ENCODE measurements at places on chromosomes 5 and 9.
A peak's percentile ranks its signal among the peaks of the same experiment; 100 is the strongest.

DNA sequence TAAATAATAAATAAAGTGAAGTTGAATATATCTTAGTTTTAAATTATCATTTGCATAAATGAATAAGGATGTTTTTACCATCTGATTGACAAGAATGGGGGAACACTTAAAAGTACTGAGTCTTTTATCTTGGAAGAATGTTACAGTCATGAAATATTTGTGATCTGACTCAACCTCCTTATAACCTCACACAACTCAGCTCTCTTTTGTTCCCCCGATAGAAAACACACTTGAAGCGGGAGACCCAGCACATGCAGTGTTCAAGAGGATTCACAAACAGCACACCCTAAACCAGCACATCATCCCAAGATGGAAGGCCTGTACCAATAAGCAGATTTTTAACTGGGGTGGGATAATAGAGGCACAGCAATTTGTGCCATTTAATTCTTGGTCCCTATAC, 15.5 kb downstream of the BAAT start:
- no peak for DNase-seq

DNA sequence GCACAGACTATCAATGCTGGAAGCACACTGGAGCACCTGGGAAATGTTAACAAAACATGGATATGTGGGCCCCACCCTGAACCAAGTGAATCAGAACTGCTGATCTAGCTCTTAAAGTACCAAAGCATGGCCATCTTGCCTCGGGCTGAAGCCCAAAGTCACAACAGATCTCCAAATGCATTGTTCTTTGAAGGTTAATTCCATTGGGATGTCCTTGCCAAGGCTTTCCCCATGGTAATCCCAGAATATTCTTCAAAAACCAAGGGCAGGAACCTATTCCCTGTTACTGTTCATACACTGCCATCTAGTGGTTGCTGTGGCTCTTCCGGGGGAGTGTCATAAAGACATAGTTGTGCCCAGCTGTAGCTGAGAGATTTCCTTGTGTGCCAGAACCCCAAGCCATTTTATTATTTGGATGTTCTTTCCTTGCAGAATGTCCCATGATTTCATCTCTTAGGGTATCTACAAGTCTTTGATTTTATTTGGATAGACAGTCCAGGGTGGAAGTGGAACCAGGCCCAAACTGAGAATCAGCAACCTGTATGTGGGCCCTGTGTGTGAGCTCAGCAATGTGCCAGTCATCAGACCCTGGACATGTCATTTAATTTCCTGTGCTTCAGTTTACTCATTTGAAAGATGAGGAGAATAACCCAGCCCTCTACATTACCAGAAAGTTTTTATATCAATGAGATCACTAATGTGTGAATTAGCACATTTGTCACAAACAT, 290.0 kb downstream of the ACTL7B start:
- DNase-seq: no peak

DNA sequence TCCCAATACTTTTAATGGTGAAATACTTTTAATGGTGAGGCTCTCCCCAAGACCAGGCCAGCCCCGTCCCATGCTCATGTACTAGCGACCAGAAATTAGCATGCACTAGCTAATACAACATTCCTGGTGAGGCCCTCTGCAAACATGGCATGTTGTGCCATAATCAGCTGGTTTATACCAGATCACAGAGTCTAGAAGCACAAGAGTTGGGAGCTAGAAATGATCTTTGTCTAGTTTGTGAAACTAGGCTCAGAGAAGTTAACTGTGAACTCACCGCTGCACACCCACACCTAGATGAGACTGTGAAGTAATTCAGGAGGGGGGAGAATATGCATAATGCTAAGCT, 37.4 kb downstream of the MTMR12 start:
- no peak for DNase-seq

- no peak for DNase-seq
Observed at GRCh38 chr5:173055722-173055982, 500 bp upstream of the CREBRF start.

DNA sequence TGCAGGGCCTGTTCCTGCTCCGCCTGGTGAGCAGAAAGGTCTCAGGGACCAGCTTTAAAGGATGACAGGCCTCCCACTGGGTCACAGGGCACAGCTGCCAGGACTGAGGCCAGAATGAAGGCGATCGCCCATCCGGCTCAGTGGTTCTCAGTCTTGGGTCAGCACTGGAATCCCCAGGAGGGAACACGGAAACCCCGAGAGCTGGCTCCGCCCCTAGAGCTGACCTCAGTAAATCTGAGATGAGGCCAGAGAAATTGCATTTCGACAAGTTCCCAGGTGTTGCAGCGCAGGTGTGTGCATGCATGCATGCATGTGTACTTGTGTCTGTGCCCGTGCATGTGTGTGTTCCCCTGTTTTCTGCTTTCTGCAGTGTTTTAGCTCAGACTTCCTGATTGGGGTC, 47.2 kb upstream of the KCNMB1 start:
- DNase-seq: no peak

GRCh38 chr5:103010168-103010567, 109.8 kb downstream of the GIN1 start:
- no peak for DNase-seq

DNA sequence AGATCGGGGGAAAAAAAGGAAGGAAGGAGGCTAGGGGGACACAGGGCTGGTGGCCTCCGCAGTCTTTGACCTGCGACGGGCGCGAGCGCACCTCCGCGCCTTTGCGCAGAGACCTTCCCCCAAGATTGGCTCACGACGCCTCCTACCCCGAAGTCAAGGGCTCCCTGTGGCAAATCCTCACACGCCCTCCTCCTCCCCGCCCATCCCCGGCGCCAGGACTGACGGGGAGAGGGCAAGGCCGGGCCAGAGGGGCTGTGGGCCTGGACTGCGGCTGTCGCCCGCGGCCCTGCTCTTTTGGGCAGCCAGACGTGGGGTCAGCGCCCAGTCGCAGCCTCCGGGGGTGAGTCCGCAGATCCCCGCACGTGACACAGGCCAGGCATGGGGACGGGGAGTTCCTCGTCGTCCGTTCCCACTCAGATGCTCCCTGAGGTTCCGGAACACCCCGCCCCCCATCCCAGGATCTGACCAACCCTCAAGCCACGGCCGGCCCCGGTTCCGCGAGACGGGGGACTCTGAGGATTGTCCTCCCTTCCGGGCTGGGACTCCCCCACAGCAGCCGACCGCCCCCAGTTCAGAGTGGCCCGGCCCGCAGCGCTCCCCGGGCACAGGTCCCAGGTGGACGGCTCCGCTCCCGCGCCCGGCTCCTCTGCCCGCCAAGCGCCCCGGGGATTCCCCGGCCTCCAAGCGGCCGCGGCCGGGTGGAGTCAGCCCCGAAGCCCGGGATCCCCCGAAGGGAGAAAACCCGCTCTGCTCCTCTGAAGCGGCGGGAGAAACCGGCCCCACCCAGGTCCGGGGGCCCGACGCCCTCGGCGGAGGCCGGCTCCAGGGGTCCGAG, 543 bp upstream of the ANKRD33B start:
- DNase-seq: peak; percentile 58

DNA sequence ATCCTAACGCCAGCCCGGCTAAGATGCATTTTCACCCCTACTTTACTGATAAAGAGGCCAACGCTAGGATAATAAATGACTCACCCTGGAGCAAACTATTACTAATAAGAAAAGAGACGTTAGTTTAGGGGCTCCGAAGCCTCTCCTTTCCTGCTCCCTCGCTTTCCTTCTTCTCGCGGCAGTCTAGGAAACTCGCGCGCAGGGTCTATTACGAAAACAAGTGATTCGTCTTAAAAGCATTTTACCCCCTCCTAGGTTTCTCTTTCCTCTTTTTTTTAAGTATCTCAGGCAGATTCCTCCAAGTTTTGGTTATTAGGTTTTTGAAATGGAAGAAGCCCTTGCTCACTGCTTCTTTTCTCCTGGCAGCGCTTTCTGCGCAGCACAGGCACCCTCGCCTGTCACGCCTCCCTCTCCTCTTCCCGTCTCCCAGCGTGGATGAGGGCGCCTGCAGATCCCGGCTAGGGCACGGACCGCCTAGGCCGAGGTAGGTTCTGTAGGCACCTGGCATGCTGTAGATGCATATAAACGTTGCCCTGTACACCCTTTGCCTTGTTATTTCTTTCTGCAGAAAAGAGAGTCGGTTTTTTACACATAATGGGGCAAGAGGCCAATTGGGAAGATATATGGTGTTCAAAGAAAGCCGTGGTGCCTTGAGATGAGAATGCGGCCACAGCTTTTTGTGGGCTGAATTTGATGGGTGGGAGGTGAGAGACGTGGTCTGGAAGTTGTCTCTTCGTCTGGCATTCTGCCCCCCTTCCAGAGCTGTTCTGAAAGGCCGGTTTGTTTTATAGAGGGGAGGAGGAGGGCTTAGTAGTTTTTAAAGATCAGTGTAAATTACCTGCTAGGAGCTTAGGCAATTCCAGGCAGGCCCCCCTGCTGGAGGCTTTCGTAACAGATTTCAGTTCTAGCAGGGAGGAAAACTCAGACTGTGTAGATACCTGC, 983 bp downstream of the GCNT1 start:
- no peak for DNase-seq

- no peak for DNase-seq
Observed at GRCh38 chr5:150158170-150158949, 2.7 kb upstream of the PDGFRB start.

GRCh38 chr5:90359073-90359920, 50.3 kb downstream of the CETN3 start:
- no peak for DNase-seq

GRCh38 chr5:42691413-42691937, 65.1 kb upstream of the CCDC152 start:
- DNase-seq: no peak

DNA sequence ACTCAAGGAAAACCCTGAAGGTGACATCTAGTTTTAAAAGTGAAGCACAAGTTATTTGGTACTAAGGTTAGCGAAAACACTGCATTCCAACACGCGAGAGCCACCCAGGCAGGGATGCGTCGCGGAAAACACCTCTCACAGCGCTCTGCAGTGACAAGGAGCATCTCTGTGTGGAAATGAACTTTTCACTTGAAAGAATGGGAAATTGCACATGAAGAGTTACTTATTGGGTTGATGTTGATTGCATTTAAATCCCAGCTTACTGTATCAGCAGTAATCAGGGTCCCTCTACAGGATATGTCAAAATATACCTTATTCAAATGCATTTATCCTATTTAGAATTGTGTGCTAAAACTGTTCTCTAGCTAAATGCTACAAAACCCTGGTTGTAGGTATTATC, 144.4 kb downstream of the BNC2 start:
- no peak for DNase-seq
